ENCODE measurements at places on chromosomes 12 and 14. TPM values are rescaled to one million over a fixed set of nuclear protein-coding genes. Genes with fewer than 3 reads are reported as not detected.

GRCh38 chr12:26941215-26941594 is 2.9 kb downstream of the FGFR1OP2 start:
- DNase-seq, result no peak

DNA sequence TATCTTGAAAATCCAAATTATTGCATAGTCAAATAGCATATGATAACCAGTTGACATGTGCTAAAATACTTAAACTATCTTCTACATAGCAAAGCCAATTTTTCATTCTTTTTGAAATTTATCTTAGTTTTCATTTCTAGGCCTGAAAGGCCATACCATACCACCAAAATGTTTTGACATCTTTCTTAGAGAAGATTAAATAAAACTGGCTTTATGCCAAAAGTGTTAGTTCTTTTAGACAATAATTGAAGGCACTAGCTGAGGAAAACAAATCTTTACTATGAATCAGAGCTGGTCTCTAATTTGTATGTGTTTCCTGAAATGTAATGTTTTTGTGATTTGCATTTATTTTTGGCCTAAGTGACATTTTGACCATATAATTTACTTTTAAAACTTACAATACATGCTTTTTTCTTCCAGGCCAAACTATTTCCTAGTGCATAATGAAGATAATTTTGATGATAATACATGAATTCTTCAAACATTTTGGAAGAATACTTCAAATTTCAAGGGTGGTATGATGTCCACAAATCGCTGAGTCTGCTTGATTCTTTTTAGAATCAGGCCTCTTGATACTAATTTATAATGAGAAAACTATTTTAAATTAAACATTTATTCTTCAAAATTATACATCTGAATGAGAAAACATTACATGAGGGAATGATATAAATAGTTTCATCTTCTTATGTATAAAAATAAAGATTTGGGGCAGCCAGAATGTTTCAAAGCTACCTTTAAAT is 6.5 kb upstream of the KCNMB4 start:
- no peak for DNase-seq

- no peak for DNase-seq
Measured at GRCh38 chr12:121678305-121678704, 8.9 kb upstream of the MORN3 start.

DNA sequence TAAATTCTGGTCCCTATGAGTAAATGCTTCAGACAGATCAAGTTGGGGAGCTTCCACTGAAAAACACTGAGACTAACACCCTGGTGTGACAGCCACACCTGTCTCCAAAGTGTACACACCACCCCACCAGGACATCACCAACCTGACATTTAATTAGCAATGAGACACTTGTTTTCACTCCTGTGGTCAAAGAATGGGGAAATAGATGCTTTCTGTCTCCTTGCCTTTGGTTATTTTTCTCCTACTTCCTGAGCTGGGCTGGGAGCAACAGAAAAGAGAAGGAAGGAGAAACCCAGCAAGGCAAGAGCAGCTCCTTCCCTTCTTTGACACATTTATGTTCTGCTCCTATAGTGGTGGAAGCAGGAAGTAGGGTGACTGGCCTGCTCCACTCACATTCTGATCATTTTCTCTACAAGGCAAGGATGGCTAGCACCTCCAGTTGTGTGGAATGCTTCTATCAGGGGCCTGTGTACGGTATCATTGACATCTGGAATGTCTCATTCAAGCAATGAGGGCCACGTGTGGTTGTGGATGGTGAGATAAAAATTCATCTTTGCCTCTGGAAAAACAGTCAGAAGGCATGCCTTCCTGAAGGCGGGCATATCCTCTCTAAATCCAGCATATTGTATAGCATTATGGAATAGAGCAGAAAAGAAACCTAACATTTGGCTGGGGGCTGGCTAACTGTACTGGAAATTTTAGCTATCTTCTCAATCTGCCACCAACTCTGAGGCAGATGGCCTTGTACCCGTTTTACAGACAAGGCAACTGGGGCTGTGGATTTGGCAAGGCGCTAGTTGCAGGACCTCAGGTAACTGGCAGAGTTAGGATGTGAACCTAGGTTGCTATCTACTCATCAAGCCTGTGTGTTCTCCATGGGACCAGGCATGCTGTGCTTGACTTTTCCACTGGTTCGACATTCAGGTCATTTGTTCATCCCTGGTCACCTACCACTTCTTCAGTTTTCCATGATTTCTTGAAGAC is 24.8 kb upstream of the LGALS3 start:
- DNase-seq, result no peak

DNA sequence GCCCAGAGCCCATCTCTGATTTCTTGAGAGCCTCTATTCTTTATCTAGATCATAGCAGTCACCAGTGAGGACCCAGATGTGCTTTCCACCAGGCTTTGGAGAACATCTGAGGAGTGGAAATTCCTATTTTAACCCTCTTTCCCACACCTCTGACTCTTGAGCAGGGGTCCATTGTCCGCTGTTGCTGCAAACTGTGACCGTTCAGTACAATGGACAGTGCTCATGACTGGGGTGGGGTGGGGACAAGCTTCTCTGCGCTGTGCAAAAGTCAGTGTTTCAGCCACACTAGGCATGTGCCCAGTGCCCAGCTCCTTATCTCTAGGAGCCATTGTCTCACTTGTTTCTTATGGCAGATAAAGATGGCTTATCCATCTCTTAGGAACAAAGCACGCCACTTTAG is 16.9 kb upstream of the KRT7 start:
- DNase-seq, result no peak

DNA sequence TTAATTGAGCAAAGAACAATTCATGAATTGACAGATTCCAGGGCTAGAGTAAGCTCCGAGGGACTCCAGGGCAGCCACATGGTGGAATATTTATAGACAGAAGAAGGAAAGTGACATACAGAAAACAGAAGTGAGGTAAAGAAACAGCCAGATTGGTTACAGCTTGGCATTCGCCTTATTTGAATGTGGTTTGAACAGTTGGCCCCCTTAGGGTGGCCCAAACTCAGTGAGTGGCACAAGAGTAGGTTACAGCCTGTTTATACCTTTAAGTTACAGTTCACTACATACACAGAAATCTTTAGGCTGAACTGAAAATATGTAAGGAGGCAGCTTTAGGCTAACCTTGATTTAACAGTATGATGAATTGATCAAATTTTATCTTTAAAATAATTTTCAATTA is 174.5 kb upstream of the CNOT2 start:
- DNase-seq, result no peak

GRCh38 chr12:32486158-32486557 is 86.8 kb downstream of the FGD4 start:
- no peak for DNase-seq

DNA sequence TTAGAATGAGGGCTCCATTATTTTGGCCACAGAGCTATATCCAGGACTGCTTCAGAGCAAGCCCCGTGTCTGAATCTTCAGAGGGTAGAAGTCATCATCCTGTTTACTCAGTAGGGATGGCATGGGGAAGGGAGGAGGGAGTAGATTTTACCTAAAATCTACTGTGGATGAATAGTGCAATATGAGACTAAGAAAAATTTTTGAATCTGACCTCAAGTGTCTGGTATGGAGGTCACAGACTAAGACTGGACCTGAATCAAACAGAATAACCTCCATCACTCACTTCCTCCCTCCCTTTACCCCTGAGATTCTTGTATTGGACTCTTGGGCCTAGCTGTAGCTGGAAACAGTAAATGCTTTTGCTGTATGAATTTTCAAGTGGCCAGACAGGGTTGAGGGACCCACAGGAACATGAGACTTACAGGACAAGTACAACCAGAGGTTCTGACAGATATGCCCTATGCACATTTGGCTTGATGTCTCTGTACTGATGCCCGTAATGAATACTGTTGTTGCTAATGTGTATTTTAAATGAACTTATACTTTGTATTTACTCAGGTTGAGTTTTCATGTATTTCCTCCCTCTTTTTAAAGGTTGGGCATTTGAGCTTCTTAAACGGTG is 78.5 kb downstream of the CCDC91 start:
- DNase-seq, result no peak

- no peak for DNase-seq
Measured at GRCh38 chr14:61602003-61602732, 93.1 kb upstream of the HIF1A start.

- DNase-seq, result no peak
Measured at GRCh38 chr12:48777501-48778400, 11.1 kb downstream of the ADCY6 start.

- DNase-seq, result peak; percentile 50
Measured at GRCh38 chr12:104956870-104957718, 996 bp downstream of the SLC41A2 start.

GRCh38 chr12:25764892-25765291 is 193.6 kb upstream of the RASSF8 start:
- DNase-seq, result peak; percentile 10

GRCh38 chr12:94551810-94552209 is 92.1 kb upstream of the CEP83 start:
- no peak for DNase-seq

DNA sequence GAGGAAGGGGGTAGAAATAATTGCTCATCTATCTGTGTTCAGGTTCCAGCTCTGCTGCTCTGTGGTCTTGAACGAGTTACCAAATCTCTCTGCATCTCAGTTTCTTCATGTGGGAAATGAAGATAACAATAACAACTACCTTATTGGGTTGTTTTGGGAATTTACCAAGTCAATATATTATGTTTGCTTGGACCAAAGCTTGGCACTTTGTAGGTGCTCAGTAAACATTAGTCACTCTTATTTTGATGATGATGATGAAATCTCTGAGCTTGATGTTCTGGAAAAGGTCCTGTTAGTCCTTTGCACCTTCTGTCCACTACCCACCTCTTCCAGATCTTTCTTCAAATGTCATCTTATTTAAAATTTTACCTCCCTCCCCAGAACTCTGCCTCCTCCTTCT is 15.9 kb downstream of the RPH3A start:
- DNase-seq, result no peak

- no peak for DNase-seq
Measured at GRCh38 chr12:6461401-6462233, 8.9 kb downstream of the VAMP1 start.

DNA sequence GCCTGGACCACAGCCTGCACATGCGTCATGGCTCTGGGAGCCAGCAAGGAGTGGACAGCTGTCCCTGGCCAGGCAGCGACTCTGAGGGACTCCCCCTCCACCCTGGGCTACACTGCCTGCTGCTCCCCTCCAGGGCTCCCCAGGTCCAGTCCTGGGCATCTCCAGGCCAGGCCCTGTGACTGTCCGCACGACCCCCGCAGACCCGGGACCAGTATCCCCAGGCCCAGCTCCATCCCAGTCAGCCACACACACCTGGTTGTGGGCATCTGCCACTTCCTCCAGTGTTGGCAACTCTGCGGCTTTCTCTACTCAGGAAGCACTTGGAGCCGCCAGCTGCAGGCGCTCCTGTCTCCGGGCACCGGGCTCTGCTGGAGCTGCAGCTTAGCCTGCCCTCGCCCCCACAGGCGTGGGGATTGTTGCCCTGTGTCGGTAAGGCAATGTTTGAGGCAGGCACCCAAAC is 2.4 kb downstream of the ULK1 start:
- DNase-seq, result no peak

- DNase-seq, result no peak
Measured at GRCh38 chr14:95302667-95303506, 16.8 kb downstream of the CLMN start.

- DNase-seq, result no peak
Measured at GRCh38 chr14:38297681-38298080, 41.8 kb upstream of the CLEC14A start.

DNA sequence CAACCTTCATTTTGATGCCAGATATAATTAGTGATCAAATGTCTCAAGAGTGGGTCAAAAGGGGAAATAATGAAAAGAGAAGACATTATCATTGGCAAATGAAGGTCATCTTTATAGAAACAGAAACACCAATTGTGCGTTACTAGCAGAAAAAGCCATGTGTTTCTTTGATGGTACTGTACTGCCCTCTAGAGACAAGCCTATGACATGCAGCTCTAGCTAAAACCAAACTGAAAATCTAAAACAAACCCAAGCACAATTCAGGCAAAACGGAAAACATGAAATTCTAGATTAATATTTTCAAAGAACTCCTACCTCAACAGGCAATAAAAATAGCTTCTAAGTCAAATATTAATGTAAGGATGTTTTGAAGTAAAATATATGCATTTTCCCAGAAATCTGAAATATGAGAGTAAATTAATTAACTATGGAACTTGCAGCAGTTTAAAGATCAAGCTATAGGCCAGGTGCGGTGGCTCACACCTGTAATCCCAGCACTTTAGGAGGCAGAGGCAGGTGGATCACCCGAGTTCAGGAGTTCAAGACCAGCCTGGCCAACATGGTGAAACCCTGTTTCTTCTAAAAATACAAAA is 115.4 kb downstream of the KLHL28 start:
- peak; percentile 49 for DNase-seq

DNA sequence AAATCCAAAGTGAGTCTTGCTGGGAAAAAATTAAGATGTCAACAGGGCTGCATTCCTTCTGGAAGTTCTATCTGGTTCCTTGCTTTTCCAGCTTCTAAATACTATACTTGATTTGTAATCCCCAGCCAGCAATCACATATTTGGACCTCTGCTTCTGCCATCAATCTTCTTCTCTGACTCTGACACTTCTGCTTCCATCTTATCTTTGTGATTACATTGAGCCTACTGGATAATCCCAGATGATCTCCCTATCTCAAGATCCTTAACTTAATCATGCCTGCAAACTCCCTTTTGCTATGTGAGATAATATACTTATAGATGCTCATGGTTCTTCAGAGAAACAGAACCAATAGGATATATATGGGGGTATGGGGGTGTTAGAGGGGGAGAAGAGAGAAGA is 49.9 kb upstream of the ZDHHC17 start:
- DNase-seq, result no peak

GRCh38 chr12:95208678-95209077 is 8.6 kb downstream of the FGD6 start:
- DNase-seq, result no peak

The FLRT2 gene
- total RNA-seq, result 9.8 TPM

The TMPRSS12 gene
- total RNA-seq, result not detected

The ACRBP gene
- not detected for total RNA-seq

The MYH6 gene
- not detected for total RNA-seq

The LAG3 gene
- not detected for total RNA-seq

The GLIPR1L1 gene
- not detected for total RNA-seq

The KCNH3 gene
- total RNA-seq, result 1.6 TPM

The TAS2R8 gene
- not detected for total RNA-seq

The IL22 gene
- not detected for total RNA-seq

The KRT78 gene
- not detected for total RNA-seq

The R3HDM2 gene
- 12.3 TPM for total RNA-seq

The RNASE11 gene
- not detected for total RNA-seq

The ALG10B gene
- 2.4 TPM for total RNA-seq

The MYF6 gene
- total RNA-seq, result not detected

The ASIC1 gene
- total RNA-seq, result 3.4 TPM

Measured in H4 (cell line).